ENCODE measurements at places on chromosomes 11 and 22. TPM values are rescaled to one million over a fixed set of nuclear protein-coding genes. Genes with fewer than 3 reads are reported as not detected.

DNA sequence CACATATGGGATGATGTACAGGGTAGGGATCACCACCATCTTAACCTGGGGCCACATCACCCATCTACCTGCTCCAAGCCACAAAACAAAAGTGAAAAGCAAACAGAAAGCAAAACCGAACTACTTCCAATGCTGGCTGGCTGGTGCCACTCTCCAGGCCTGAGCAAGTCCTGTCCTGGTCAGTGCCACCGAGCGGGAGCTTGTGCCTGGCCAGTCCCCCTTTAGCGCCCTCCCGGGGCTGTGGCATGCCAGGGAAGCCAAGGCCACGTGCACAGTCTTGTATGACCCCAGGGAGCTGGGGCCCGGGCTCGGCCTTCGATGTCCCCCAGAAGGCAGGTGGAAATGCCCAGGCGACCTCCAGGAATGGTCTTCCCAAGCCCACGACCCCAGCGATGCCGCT is 17.9 kb upstream of the NAP1L4 start:
- H3K27ac ChIP-seq: no peak overlapping the region
- H3K36me3 ChIP-seq: peaks cover 11% of the 10 kb centered on the region
- no peak for DNase-seq
- no peak overlapping the region for H3K4me3 ChIP-seq
- H3K4me1 ChIP-seq: peaks cover 9% of the 10 kb centered on the region
- no peaks in the 10 kb centered on the region for H3K27me3 ChIP-seq

GRCh38 chr22:19943082-19944026 is 1.7 kb upstream of the TXNRD2 start:
- DNase-seq: no peak
- H3K4me3 ChIP-seq: peak overlapping the region; percentile 90
- peaks cover 3% of the 10 kb centered on the region for H3K36me3 ChIP-seq
- no peaks in the 10 kb centered on the region for H3K27me3 ChIP-seq
- no peak overlapping the region for H3K27ac ChIP-seq
- peaks cover 41% of the 10 kb centered on the region for H3K4me1 ChIP-seq

- no peak for DNase-seq
- no peak overlapping the region for H3K27ac ChIP-seq
- no peaks in the 10 kb centered on the region for H3K36me3 ChIP-seq
- H3K4me3 ChIP-seq: no peak overlapping the region
These were observed 83.0 kb downstream of the ABTB2 start for GRCh38 chr11:34274712-34275398.

Gene FOXR1
- not detected for total RNA-seq

Gene PITPNB
- total RNA-seq: 67.2 TPM

Data from T-cell (primary cell).